Kidney glomerular epithelial cell (primary cell): ENCODE measurements at places on chromosomes 2 and 18.

DNA sequence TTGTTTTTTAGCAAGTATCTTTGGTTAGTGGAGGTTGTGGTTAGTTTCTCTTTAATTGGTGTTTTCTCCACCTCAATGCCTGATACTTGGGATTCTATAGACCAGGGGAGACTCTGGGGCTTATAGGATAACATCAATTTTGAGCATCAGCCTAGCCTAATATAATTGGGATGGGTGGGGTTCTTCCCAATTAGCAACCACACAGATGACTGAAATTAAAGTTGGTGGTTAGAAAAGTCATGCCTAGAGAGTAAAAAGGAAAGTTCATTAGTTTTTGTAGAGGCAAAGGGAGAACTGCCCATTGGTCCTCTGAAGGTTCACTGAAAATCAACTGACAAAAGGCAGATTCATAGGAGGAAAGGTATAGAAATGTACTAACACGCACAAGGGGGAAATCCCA, 843.3 kb downstream of the TSN start:
- no peak for DNase-seq

- no peak for DNase-seq
Observed at GRCh38 chr2:60840880-60841279, 40.5 kb upstream of the REL start.

DNA sequence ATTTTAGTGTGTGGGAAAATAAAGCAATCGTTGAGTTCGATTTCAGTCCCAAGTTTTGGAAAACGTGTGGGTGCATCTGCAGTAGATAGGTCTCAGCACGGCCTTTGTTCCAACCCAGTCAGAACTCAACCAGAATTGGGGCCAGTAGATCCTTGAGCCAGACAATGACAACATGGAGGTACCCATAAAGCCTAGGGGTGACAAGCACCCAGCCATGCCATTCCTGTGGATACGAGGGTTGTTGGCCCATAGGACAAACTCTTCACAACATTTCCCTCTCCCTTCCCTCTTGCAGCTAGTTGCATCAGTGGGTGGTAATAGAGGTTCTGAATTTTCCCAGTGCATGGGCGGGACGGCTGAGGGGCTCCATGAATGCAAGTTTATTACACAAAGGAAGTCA, 60.1 kb downstream of the ST3GAL5 start:
- no peak for DNase-seq

- DNase-seq = no peak
Observed at GRCh38 chr2:145000376-145000775, 480.5 kb upstream of the ZEB2 start.

DNA sequence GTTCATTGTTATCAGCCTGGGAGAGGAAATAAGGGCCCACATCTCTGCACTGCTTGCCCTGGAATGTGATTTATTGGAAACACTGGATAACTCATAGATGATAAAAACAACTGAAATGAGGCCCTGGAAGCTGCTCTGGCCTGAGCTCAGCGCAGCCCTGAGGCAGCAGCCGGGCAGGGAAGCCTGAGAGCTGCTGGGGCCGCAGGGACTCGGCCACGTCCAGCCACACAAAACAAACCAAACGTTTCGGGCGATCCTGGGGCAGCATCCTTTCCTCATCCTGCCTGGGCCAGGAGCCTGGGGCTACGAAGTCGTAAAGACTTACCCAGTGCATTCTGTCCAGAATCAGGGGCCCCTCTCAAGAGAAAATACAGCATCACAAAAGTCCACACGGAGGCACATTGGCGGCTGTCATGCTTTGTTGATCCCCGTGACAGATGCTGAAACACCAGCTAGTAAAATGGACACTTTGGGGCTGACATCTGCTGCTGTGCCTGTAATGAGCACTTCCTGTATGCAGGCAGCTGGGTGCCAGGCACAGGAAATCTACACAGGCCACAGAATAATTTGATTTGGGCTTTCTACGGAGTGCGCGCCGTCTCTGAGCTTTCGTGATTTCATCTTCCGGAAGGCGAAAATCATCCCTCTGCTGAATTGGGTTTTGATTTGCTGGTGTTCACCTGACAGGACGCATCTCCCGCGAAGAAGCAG, 250.6 kb downstream of the EIPR1 start:
- no peak for DNase-seq
